Upper lobe of left lung (tissue), 6 donors: ENCODE measurements at places on chromosomes 7 and 10. TPM values are rescaled to one million over a fixed set of nuclear protein-coding genes. Genes with fewer than 3 reads are reported as not detected.
A peak's percentile ranks its signal among the peaks of the same experiment; 100 is the strongest.

GRCh38 chr10:119026301-119027110, 3.0 kb upstream of the NANOS1 start:
- DNase-seq = no peak

Gene SRRM3
- total RNA-seq = 0.86 TPM

- DNase-seq = peak; percentile 57
Observed at GRCh38 chr7:70838292-70838907, 293.5 kb upstream of the GALNT17 start.

Gene CFAP69
- 29.3 TPM for total RNA-seq

GRCh38 chr10:7239312-7239985, 171.4 kb downstream of the SFMBT2 start:
- DNase-seq = no peak
